Stimulated activated CD8-positive, alpha-beta memory T cell treated with anti-CD3 and anti-CD28 coated beads, Interleukin-4, amount 100 ng/mL, for 1 hour (primary cell): ENCODE measurements at places on chromosomes 5 and 9.

GRCh38 chr9:90871327-90871935 is 69.8 kb downstream of the SYK start:
- DNase-seq, result no peak

DNA sequence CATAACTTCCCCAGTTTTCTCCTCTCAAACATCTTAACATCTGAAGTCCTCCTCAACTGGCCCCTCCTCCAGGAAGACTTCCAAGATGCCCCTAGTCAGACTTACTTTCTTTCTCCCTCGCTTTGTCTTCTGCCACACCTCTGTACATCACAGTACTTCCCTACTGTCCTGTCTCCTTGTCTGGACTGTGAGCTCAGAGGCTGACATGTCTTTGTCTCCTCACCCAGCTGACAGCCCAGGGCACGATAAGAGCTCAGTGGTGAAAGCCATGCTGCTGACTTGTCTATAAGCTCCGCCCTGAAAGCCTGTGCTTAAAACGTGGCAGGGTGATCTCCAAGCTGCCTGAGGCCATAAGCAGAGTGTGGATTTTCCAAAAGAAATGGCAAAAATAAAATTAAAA is 33.0 kb upstream of the SLC25A51 start:
- DNase-seq, result no peak

GRCh38 chr9:92986176-92987119 is 39.1 kb downstream of the FGD3 start:
- DNase-seq, result no peak

GRCh38 chr5:914174-914573 is 21.5 kb downstream of the TRIP13 start:
- no peak for DNase-seq

DNA sequence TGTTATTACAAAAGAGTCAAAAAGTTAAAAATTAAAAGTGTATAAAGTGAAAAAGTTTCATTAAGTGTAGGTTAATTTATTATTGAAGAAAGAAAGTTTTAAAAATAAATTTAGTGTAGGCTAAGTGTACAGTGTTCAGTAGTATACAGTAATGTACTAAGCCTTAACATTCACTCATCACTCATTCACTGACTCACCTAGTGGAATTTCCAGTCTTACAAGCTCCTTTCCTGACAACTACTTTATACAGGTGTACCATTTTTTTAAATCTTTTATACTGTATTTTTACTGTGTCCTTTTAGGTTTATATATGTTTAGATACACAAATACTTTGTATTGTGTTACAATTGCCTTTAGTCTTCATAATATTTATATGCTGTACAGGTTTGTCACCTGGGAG is 530.2 kb upstream of the FAM174A start:
- DNase-seq, result no peak

DNA sequence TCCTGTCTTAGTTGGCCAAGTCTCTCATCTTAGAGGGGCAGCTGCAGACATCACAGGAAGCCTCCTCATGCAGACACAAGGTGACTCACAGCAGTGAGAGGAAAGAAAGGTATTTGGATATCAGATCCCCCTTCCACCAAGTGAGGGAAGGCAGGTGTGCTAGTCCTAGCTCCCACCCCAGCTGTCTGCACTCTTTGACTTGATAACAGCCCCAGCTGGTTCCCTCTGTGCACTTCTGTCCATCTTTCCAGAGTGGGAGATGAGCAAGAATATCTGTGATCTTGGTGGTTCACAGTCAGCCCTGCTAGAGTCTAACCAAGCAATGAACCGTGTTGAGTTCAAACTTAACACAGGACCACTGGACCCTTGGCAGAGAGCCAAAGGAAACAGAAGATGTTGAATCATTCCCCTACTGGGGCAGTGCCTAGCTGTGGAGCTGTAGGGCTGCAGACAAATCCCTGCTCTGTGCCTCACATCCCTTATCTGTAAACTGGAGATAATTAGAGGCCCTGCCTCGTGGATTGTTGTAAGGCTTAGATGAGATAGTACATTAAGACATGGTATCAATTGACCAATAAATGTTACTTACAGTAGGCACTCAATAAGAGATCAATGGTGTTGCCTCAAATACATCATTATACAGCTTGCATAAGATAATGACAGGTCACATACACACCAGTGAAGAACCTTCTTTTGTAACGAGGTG is 39.1 kb downstream of the SH3RF2 start:
- no peak for DNase-seq

DNA sequence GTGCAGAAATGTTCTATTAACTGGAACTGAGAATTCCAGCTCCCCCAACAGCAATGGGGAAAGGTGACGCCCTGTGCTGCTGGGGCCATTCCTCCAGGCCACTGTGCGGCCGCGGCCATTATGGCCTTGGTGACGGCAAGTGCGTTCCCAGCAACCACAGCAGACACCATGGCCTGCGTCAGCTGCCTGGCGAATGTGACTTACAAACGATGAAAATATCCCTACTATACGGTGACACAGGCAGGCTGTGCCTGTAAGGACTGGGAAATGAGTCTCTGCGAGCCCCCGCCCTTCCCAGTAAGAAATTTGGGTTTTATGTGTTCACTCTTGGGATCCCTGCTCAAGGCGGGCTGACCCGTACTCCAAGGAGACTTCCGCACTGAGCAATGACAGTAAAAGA is 20.6 kb downstream of the CLPTM1L start:
- DNase-seq, result no peak

DNA sequence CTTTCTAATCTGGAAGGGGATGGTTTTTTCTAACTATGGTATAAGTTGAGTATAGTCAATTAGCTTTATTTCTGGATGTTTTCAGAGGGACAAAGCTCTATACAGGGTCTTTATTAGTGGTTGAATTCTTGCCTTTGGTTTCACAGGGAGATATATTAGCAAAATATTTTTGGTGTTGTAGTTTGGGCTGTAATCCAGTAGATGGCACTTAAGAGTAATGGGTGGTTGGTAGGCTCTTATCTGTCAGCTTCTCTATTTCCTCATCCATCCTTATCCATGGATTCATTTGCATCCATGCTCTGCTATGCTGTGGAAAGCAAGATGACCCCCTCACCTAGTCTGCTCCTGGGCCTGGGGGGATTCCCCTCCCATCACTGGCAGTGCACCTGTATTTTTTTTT is 363.6 kb upstream of the CYLC2 start:
- DNase-seq, result no peak

DNA sequence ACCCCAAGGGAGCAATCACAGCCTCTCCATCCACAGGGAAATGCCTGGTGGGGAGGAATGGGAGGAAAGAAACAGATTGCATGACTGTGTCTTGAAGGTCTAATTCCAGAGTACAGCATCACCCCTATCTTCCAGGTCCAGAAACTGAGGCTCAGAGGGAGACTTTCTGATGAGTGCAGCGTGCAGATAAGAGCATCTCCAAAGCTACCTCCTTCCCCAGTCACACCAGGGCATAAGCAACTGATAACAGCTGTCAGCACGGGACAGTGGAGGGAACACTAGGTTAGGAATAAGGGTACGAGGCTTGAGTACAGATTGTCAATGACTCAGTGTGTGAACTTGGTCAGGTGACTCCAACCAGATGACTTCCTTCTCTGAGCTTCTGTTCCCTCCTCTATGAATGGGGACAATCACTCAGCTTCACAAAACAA is 126.9 kb downstream of the KCNIP1 start:
- no peak for DNase-seq

GRCh38 chr9:136303066-136303824 is 649 bp downstream of the CCDC187 start:
- no peak for DNase-seq

DNA sequence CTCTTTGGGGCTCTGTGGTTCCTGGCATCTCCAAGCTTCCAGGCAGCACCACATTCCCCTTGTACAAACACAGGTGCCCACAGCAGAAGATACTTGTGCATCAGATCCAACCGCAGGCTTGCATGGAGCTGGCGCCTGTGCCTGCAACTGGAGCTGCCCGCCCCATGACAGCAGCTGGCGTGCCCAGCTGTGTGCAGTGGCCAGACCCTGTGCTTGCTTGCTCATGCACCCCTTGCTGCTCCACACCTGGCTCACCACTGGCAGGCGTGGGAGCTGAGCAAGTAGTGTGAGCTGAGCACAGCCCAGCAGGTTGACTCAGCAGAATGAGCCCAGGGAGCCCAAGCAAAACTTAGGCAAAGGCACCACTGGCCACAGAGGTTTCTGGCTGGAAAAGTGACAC is 84.4 kb upstream of the STARD4 start:
- no peak for DNase-seq
